ENCODE measurements at places on chromosomes 7 and 10.

DNA sequence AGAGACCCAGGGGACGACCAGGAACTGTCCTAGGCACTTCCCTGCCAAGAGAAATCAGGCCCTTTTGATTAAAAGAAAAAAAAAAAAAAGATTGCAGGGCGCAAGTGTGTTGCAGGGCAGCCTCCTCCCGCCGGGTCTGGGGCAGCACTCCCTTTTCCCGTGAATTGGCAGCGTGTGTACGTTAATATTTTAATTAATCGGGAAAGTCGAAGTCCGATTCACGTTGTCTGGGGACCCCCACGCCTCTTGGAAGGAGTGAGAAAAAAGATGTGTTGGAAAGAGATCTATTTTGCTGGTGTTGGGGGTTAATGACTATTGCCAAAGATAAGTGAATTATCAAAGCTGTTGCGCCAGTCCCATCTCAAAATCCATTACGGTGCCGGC is 1.3 kb upstream of the EBF3 start:
- DNase-seq: no peak

GRCh38 chr7:96005271-96005670 is 232.9 kb downstream of the DYNC1I1 start:
- DNase-seq: peak; percentile 27

DNA sequence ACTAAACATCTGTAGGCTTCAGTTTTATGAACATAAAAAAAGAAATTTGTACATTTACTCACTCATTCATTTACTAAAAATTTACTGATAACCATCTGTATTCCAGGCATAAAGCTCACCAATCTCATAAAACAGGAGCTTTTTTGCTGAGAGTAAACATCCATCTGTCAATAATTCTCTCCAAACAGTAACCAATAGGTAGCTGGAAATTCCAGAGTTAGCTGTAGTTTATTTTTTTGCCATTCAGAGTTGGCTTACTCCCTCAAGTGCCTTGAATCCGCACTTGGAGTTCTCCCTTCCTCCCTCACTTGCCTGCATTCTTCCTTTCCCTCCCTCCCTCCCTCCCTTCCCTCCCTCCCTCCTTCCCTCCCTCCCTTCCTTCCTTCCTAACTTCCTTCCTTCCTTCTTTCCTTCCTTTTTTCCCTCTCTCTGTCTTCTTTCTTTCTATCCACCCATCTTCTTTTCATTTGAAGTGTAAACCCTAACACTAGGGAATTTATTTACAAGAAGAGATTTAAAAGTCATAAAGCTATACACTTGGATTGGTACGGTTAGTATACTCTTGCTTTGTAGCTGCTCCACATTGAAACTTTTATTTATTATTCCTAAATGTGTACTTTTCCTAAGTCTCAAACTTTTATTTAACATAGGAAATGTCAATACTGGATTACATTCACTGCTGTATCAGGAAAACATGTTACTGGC is 44.6 kb upstream of the BICC1 start:
- DNase-seq: no peak

DNA sequence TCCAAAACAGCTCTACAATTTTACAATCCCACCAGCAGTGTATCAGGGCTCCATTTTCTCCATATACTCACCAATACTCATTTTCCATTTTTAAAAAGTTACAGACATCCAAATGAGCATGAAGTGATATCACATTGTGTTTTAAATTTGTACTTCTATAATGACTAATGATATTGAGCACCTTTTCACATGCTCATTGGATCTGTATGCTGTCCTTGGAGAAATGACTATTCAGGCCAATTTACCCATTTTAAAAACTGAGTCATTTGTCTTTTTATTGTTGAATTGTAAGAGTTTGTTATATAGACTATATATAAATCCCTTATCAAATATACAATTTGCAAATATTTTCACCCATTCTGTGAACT is 162.0 kb downstream of the MAGI2 start:
- no peak for DNase-seq

Measured in cerebellum (tissue), 4 donors.